ENCODE measurements at places on chromosomes 3 and 15. TPM values are rescaled to one million over a fixed set of nuclear protein-coding genes. Genes with fewer than 3 reads are reported as not detected.
A peak's percentile ranks its signal among the peaks of the same experiment; 100 is the strongest.

PLCL2 gene
- total RNA-seq: 3.6 TPM

NDN gene
- not detected for total RNA-seq

PLOD2 gene
- total RNA-seq: 325 TPM

DNA sequence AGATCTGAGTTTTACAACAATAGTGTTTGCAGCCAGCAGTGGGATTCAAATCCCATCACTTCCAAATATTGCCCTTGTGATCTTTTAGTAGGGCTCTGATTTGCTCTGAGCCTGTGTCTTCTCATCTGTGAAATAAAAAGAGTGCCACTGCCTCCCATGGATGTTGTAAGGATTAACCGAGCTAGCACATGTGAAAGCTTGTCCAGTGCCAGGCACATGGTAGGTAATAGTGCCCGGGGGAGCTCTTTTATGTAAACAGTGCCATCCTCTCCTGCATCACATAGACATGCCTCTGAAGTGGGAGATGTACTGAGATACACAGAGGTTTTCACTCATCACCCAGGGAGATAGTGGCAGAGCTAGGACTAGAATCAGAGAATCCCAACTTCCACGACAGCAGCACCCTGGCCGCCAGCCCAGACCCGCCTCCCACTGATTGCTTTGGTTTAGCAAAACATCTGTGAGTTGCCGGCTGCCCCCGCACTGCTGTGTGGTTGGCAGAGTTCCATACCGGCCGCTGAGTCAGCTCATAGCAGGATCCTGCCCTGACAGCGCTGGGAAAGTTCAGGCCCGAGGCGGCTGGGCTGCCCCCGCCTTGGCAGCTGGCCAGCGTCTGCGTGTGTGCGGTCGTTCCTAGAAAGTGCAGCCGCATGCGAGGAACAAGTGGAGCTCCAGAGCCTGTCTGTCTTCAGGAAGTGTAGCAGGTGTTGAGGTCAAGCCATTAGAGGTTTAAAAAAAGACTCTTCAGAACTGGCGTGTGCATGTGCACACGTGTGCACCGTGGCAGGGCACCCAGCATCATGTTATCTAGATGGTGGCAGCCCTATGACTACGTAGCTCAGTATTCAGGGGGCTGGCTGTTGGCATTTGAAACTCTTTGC lies 5.0 kb downstream of the ARID3B start:
- H3K4me3 ChIP-seq: no peak overlapping the region
- peaks cover 10% of the 10 kb centered on the region for H3K36me3 ChIP-seq
- H3K27me3 ChIP-seq: no peaks in the 10 kb centered on the region
- peaks cover 36% of the 10 kb centered on the region for H3K4me1 ChIP-seq
- peak; percentile 99 for DNase-seq

- no peaks in the 10 kb centered on the region for H3K27me3 ChIP-seq
- no peak overlapping the region for H3K27ac ChIP-seq
- H3K4me3 ChIP-seq: no peak overlapping the region
- peaks cover 17% of the 10 kb centered on the region for H3K4me1 ChIP-seq
Measured at GRCh38 chr3:56593455-56594158, 36.6 kb downstream of the CCDC66 start.

GRCh38 chr3:193793123-193793522 lies 200.1 kb downstream of the OPA1 start:
- no peaks in the 10 kb centered on the region for H3K36me3 ChIP-seq
- no peak overlapping the region for H3K4me3 ChIP-seq
- peaks cover 43% of the 10 kb centered on the region for H3K27me3 ChIP-seq

DNA sequence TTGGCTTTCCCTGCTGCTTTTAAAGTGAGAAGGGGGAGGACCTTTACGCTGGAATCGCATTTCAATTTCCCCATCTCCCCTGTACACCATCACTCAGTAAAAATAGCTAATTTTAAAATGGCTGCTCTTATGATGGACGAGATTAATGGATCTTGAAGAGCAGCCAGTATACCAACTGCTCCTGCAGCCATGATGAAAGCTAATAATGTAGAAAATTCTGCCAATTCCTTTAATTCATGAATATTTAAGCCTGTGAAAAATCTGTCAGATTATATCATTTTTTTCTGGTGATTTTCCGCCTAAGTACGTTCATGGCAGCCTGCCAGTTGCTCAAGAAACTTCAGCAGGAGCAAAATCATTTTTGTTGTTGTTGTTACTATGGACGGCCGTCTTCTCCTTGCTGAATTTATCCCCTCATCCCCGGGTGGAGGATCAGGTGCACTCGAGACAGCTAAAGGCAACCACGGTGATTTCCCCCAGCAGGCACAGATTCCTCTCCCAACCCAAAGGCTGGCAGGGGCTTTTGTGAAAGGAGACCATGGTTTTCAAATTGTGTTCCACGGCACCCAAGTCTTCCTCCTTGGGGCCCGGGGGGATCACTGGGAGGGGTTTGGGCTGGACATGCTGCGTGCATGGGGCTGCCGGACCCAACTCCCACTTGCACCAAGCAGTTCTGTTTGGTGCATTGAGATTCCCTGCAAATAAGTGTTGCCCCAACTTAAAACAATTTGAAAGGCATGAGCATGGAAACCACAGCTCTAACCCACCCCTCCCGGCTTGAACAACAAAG lies 289.6 kb downstream of the UACA start:
- no peak overlapping the region for H3K4me3 ChIP-seq
- no peaks in the 10 kb centered on the region for H3K36me3 ChIP-seq
- no peak for DNase-seq
- no peak overlapping the region for H3K27ac ChIP-seq
- peaks cover 52% of the 10 kb centered on the region for H3K27me3 ChIP-seq

GRCh38 chr3:65268426-65268825 lies 580.6 kb upstream of the ADAMTS9 start:
- H3K27me3 ChIP-seq: no peaks in the 10 kb centered on the region
- H3K4me1 ChIP-seq: no peaks in the 10 kb centered on the region
- no peak overlapping the region for H3K27ac ChIP-seq
- DNase-seq: no peak

DNA sequence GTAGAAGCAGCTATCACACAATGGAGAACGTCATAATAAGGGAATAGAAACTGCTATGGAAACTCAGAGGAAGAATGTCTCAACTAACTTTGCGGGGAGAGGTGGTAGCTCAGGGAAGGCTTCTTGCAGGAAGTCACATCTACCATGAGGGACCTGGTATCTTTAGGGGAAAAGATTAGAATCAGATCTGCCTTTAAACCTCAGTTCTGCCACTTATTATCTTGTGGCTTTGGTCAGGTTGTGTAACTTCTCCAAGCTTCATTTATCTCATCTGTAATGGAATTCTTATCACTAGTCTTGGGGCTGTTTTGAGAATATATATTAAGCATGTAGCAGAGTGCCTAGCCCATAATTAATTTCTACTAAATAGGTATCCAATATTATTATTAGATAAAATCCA lies 46.4 kb upstream of the PRICKLE2 start:
- no peak overlapping the region for H3K4me3 ChIP-seq
- no peak for DNase-seq
- H3K36me3 ChIP-seq: peaks cover 18% of the 10 kb centered on the region
- no peak overlapping the region for H3K27ac ChIP-seq
- H3K27me3 ChIP-seq: peaks cover 5% of the 10 kb centered on the region

DNA sequence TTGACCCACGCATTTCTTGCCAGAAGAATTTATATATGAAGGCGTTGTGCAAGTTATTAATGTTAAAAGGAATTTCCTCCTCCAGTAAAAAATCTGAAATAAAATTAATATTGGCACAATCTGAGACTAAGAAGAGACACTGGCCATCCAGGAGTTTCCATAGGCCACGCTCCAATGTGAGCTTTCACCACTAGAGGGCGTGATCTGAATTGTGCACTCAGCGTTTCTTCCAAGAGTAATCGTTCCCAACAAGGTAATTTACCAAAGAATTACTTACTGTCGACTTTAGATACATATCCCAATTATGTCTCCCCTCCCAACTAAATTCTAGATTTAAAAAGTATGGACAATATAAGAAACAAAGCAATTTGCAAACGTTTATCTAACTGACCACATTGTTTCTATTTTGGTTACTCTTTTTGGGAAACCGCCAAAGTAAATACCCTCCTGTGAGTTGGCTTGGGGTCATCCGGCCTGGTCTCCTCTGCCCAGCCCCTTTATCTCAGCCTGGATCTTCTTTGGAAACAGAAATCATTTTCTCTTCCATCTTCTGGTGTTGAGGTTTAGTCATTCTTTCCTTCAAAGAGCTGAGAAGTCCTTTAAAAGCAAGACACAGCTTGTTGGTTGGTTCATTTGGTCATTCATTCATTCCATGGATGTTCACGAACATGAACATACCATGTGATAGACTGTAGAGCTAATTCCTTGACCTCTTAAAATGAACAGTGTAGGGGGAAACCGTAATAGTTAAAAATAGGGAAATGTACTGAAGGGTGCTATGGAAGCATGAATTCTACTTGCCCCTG lies 26.2 kb downstream of the POLR2M start:
- peak; percentile 54 for DNase-seq
- no peaks in the 10 kb centered on the region for H3K27me3 ChIP-seq
- H3K4me3 ChIP-seq: no peak overlapping the region
- H3K36me3 ChIP-seq: peaks cover 7% of the 10 kb centered on the region

DNA sequence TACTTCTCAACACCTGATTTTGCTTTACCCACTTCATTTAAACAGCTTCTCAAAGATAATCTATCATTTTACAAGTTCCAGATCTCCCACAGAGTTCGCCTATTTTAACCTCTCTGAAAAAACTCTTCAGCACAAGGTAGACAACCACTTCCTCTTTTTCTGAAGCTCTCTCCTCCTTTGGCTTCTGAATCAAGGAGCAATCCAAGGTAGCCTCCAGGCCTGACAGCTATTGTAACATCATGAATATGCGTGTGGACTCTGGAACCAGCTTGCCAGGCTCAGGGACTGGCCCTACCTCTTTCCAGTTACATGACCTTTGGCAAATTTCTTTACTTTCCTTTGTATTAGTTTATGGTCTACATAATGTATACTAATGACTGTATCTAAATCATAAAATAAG lies 405.9 kb upstream of the ZNF385D start:
- no peak overlapping the region for H3K4me3 ChIP-seq
- DNase-seq: no peak
- no peaks in the 10 kb centered on the region for H3K27me3 ChIP-seq
- no peaks in the 10 kb centered on the region for H3K4me1 ChIP-seq
- no peak overlapping the region for H3K27ac ChIP-seq

- no peak for DNase-seq
- H3K4me3 ChIP-seq: no peak overlapping the region
- H3K36me3 ChIP-seq: no peaks in the 10 kb centered on the region
- H3K27me3 ChIP-seq: peaks cover 50% of the 10 kb centered on the region
- H3K4me1 ChIP-seq: peaks cover 17% of the 10 kb centered on the region
Measured at GRCh38 chr15:77838061-77838460, 205.3 kb upstream of the LINGO1 start.
